KBM-7 (cell line): ENCODE measurements at places on chromosomes 11 and 22.

DNA sequence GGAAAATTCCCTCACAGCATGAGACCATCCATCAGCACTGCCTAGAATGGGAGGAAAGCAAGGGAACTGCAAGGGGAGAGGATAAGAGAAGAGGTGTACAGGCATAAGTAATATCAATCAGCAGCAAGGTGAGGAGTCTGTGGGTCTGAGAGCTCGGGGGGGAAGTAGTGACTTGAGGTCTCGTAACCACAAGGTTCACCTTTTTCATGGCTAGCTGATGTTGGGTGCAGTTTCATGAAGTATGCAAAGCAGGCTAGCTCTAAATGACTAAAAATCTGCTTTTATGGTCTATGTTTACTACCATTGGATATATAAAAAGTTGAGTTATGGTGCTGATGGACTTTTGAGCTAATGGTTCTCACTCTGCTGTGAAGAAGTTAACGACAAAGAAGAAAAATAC is 35.8 kb downstream of the OR4C6 start:
- DNase-seq: no peak

GRCh38 chr11:128772814-128773213 is 78.9 kb downstream of the FLI1 start:
- DNase-seq: no peak

DNA sequence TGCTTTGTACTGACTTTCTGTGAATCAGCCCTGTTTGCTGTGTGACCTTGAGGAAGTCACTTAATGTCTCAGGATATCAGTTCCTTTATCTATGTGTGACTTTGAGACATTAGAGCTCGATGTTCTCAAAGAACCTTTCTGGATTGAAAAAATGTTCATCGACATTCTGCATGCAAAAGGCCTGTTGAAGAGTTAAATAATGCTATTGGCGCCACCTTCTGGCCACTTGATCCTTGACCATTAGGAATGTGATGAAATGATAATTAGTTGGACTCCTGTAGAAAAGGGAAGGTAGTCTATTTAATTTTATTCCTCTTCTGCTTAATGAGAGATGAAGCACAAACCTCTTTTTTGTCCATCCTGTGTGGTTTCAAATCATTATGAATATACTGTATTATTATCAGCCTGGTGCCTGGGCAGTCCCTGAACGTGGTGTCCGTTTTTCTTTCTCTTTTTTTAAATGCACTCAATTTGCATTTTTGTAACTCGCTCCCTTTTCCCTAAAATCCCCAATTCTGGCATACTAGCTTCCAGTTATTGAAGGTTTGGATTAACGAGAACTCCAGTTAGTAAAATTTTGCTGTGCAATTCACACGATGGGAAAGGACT is 20.7 kb downstream of the ELF5 start:
- peak; percentile 82 for DNase-seq

DNA sequence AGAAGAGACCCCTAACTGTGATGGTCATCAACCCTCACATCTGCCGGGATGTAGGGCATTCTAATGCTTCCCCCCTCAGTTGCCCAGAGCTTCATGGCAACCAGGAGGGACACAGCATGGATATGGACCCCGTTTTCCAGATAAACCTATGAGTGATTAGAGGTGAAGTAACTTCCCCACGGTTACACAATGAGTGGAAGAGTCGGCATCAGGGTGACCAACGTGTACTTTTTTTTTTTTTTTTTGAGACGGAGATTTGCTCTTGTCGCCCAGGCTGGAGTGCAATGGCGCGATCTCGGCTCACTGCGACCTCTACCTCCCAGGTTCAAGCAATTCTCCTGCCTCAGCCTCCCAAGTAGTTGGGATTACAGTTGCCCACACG is 25.0 kb downstream of the TXN2 start:
- no peak for DNase-seq

- DNase-seq: no peak
These were observed 2.4 kb downstream of the ZC3H12C start for GRCh38 chr11:110095554-110095953.

- peak; percentile 50 for DNase-seq
These were observed 584.0 kb downstream of the KCNA4 start for GRCh38 chr11:29432719-29433325.

DNA sequence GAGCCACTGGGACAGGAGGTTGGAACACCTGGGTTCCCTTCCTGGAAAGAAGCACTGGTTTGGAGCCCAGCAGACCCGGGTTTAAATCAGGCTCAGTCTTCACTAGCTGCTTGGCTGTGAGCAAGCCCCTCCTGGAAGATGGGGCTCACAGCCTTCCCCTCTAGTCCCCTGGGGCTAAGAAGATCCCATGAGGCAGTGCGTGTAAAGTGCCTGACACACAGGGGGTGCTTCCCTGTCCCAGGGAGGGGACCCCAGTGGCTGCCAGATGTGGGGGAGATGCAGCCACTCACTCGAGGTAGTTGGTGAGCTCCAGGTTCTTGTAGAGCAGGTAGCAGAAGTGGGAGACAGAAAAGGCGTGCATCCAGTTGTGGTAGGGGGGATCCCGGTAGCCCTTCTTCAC is 93.2 kb downstream of the PDE2A start:
- no peak for DNase-seq

DNA sequence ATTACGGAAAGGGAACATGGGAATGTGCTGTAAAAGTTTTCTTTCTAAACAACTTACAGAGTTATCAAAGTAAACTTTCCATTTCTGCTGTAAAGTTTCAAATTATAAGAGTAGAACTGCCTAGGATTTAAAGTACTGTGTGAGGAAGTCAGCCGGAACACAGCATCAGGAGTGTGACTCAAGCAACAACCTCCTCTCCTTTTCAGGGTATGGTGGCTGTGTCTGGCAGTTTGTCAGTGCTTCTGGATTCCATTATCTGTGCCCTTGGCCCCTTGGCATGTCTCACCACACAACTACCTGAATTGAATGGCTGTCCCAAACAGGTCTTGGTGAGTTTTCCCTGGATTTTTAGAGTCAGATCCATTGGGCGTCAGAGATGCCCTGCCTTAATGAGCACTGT is 6.9 kb upstream of the TOM1 start:
- DNase-seq: no peak

DNA sequence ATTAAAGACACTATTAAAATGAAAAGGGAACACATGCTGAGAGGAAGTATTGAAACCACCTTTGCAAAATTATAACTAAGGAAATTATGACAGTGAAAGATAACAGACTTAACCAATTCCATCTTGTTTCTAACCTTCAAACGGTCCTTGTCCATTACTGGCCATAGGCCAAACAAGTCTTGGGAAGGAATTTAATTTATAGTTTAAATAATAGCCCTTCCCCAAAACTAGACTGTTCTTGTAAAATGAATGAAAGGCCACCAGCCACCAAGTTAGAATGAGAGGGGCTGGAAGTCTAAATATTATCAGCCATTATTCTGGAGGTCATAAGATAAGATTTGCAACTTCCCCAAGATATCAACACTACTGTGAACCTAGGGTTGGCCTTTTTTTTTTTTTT is 1.8 kb upstream of the TALDO1 start:
- no peak for DNase-seq

- no peak for DNase-seq
These were observed 242.6 kb upstream of the FAT3 start for GRCh38 chr11:91981995-91982394.

GRCh38 chr22:49694462-49695260 is 133.0 kb downstream of the BRD1 start:
- no peak for DNase-seq

DNA sequence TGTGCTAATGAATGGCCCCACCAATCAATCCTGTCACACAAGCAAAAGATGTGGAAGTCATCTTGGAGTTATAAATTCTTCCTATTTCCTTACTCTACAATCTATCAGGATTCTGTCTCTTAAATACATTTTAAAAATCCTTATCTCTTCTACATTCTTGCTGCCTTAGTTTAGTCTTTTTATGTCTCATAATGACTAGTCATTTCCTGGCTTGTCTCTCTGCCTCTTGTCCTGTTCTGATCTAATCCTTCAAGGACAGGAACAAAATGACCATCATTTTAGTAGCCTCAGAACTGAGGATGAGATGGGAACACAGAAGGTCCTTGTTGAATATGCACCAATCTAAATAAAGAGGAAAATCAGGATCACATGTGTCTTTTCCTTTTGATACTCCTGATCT is 56.6 kb upstream of the LIN7C start:
- DNase-seq: no peak

- no peak for DNase-seq
These were observed 3.6 kb downstream of the PRDX5 start for GRCh38 chr11:64321533-64321932.

GRCh38 chr11:65043881-65044501 is 3.0 kb downstream of the SAC3D1 start:
- DNase-seq: peak; percentile 68
